ENCODE measurements at places on chromosomes 12 and 14. TPM values are rescaled to one million over a fixed set of nuclear protein-coding genes. Genes with fewer than 3 reads are reported as not detected.

DNA sequence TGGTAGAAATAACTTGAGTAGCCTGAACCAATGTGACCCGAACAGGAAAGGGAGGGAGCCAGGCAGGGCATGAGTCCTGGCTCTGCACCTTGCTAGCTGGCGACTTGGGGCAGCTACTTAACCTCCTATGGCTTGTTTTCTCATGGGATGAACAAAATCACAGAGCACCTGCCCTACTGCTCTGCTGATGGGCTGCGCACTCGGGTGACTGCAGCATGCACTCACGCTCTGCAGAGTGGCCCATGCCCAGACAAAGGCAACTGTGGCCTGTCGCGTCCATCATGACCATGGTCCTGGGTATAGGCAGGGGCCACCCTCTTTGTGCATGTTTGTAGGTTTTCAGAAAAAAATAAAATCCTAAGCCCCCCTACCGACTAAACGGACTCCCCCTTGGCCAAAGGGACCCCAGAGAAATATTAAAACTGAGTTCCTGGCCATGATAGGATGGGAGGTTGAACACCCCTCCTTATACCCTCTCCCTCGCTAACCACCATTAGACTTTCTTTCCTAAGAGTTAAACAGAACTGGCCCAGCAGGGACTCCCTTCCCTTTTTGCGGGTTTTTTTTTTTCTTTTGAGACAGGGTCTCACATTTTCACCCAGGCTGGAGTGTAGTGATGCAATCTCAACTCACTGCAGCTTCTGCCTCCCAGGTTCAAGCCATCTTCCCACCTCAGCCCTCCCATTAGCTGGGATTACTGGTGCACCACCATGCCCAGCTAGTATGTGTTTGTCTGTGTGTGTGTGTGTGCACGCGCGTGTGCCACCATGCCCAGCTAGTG, 32.5 kb downstream of the VWF start:
- DNase-seq = no peak

- no peak for DNase-seq
Measured at GRCh38 chr12:30813525-30814294, 59.0 kb upstream of the CAPRIN2 start.

The CLEC6A gene
- polyA plus RNA-seq = not detected

The IFI27L2 gene
- 12.5 TPM for polyA plus RNA-seq

DNA sequence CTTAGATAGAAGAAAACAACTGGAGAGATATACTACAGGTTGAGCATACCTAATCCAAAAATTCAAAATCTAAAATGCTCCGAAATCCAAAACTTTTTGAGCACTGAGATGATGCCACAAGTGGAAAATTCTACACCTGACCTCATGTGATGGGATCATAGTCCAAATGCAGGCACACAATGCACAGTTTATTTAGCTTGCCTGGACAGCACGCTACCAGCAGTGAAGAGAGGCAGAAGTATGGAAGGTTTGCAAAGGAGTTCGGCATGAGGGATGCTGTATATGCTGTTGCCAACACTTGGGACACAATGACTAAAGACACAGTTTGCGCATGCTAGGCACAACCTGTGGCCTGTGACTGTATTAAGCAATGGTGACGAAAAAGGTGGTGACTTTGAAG, 58.1 kb upstream of the CAND1 start:
- no peak for DNase-seq

The MIA2 gene
- polyA plus RNA-seq = 29.1 TPM

The TRPV4 gene
- 0.07 TPM for polyA plus RNA-seq

The PTPRR gene
- polyA plus RNA-seq = 0.35 TPM

DNA sequence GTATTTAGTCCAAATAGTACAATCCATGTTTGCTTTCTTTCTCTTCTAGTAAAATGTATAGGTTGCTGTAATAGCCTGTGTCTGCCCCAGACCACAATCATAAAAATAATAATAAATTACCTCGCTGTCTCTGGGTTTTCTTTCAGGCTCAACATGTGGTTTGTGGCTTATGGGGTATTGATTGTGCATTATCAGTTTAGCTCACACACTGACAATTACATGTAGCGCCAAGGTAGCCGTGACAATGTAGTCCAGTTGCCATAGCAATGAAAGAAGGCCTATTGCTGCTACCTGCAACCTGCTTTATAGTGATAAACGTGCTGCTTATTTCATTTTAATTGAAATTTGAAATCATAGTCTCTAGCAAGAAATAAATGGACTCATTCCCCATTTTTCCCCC, 1009.8 kb downstream of the NRXN3 start:
- DNase-seq = no peak

- no peak for DNase-seq
Measured at GRCh38 chr12:112111931-112112330, 3.3 kb upstream of the NAA25 start.

DNA sequence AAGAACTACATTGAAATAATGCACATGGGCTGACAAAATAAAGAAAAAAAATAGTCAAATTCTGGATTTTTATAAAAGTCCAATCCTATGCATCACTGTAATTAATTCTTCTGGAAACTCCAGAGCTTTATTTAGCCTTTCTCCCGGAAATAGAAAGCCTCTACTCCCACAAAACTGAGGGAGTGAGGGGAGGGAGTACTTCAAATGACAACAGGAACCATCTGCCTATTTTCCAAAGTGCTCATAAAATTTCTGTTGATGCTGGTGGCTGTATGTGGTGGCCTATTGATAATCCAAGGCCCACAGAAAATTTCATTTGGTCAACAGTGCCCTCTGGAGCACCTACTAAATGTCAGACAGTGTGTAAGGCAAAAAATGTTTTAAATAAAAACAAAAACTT, 64.6 kb downstream of the KIF21A start:
- DNase-seq = no peak

GRCh38 chr14:50000380-50001150, 107.7 kb downstream of the ARF6 start:
- peak; percentile 66 for DNase-seq

GRCh38 chr12:121986489-121987245, 35.0 kb upstream of the BCL7A start:
- DNase-seq = no peak

- no peak for DNase-seq
Measured at GRCh38 chr12:11578461-11578993, 70.9 kb upstream of the ETV6 start.

GRCh38 chr12:110649341-110649847, 35.5 kb downstream of the TCTN1 start:
- DNase-seq = no peak

The BATF gene
- polyA plus RNA-seq = 0.29 TPM

DNA sequence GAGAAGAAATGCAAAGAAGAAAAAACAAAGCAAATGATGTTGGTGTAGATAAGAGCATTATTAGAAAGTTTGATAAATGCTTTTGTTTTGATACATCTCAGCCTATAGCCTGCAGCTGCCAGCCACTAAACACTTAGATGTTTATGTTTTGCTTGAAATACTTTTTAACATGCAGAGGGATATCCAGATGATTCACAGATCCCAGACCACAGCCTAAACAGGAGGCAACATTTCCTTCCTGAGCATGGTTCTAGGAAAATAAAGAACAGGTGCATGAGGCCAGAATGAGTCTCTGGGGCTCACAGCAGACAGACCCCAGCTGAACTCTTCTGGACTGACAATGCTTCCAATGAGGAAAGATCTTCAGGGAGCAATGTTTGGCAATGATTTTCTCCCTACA, 103.7 kb upstream of the EEA1 start:
- no peak for DNase-seq

The NEUROD4 gene
- not detected for polyA plus RNA-seq

- DNase-seq = no peak
Measured at GRCh38 chr14:105532735-105533141, 6.4 kb downstream of the TMEM121 start.

DNA sequence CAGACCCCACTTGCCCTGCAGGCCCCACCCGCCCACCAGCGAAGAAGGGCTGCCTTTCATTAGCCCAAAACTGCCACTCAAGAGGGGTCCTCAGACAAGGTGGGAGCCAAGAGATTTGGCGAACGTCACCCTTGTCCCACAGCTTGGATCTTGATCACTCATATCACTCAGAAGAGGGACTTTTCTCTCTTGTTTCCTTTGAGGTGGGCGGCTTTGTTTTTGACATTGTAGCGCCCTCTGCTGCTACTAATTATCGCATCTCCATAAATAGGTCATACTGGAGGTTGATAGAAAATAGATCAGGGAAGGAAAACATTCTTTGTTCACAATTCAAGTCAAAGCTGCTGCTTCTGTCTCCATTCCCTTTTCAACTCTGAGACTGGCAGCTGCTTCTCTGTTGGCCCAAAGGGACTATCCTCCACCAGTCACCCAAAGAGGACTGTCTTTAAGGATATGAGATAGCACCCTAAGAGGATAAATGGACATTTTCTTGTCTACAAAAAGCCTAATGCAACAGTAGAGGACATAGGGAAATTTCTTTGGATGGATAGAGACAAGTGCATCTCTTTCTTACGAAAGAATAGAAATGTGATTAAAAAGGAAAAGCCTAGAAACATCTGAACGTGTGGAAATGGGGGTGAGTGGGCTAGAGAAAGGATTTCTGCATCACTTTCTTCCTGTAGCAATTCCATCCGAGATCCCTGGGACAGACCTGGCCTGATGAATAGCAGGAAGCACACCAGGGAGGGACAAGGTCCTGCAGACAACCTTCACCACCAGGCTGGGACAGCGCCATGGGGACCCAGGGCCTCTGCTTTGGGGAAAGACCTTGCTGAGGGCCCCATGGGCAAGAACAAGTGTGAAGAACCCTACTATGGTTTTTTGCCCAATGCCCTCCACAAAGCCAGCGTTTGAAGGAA, 115.8 kb downstream of the DAD1 start:
- DNase-seq = no peak

DNA sequence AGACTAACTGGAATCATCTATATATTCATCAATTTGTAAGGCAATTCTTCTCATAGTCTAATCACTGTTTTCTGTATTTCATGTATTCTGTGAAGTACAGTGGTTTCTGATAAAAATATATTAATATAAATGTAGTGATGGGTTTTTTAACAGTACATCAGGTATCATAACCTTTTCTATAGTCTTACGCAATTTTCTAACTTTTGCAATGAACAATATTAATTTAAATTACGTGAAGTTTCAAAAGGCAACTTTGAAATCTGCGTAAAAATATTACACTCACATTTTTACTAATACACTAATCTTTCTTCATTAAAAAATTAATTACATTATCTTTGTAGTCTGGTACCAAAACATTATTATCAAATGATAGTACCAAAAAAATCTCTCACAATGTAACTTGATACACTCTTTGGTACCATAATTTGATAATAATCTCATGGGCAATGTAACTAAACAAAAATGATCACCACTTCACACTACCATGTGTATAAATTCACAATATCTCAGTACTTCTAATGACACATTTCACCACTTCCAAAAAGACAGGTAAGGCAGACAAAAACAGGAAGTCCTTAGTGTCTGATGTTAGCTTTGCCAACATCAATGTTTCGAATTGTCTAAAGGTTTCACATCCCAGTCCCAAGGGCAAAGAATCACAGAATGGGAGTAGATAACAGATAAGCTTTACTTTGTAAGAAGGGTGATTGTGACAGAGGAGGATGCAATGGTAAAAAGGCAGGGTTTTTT, 8.7 kb downstream of the DNAI7 start:
- DNase-seq = no peak

- DNase-seq = no peak
Measured at GRCh38 chr14:59252772-59253500, 64.5 kb downstream of the DAAM1 start.

The ACOT4 gene
- polyA plus RNA-seq = 2.5 TPM

The IQSEC3 gene
- 0.23 TPM for polyA plus RNA-seq

The FBXO21 gene
- 7.4 TPM for polyA plus RNA-seq

- DNase-seq = no peak
Measured at GRCh38 chr12:116600959-116601918, 42.1 kb downstream of the MAP1LC3B2 start.

- no peak for DNase-seq
Measured at GRCh38 chr12:108752387-108752786, 21.1 kb upstream of the CORO1C start.

The CLEC4D gene
- not detected for polyA plus RNA-seq

DNA sequence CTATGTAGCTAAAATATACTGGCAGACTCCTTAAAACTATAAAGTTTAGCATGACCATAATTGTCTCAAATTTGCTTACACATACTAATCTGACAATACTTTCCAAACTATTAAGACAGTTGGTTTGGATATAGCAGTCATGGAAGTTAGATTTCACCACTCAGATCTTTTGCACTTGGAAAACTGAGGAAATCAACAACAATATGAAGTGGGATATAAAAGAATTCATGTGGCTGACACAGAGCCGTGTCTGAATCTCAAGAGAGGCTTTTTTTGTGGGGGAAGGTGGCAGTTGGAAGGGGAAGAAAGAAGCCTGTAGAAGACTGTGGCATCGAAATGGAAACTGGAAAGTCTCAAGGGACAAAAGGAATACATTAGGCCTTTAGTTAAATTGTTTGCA, 166.6 kb upstream of the FLRT2 start:
- no peak for DNase-seq
